Stimulated activated CD4-positive, alpha-beta T cell treated with anti-CD3 and anti-CD28 coated beads, Interleukin-1b, Interleukin-23, amount 100 ng/mL, for 1 hour (primary cell): ENCODE measurements at places on chromosomes 13 and 19.

DNA sequence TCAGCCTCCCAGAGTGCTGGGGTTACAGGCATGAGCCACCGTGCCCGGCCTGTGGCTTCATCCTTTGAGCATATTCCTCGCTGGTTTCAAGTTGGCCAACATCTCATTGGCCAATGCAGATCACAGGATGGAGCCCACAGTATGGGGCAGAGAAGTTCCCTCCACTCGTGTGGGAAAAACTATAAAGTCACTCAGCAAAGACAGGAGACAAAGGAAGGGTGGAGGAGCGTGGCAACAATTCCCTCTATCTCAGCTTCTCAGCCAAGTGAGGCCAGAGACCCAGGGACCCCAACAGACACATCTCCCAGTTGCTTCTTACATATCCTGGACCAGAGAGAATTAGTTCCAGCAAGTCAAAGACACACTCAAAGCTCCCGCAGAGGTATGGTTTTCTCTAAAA is 184.6 kb upstream of the SOX1 start:
- DNase-seq: no peak

DNA sequence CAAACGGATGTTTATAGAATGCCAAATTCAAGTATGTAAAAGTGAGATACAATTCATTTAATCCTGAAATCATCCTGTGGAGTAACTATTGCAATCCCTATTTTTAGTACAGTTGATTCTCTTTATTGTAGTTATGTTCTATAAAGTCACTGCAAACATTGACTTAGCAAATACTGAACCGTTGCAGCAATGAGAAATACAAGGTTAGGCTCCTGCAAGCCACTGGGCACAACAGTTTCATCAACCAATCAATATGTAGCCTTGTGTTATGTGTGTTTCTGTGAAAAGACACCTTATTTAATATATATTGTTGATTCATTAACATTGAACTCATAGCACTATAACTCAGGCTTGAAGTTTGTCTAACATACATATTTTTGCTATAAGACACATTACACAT is 174.4 kb downstream of the DCT start:
- DNase-seq: no peak

DNA sequence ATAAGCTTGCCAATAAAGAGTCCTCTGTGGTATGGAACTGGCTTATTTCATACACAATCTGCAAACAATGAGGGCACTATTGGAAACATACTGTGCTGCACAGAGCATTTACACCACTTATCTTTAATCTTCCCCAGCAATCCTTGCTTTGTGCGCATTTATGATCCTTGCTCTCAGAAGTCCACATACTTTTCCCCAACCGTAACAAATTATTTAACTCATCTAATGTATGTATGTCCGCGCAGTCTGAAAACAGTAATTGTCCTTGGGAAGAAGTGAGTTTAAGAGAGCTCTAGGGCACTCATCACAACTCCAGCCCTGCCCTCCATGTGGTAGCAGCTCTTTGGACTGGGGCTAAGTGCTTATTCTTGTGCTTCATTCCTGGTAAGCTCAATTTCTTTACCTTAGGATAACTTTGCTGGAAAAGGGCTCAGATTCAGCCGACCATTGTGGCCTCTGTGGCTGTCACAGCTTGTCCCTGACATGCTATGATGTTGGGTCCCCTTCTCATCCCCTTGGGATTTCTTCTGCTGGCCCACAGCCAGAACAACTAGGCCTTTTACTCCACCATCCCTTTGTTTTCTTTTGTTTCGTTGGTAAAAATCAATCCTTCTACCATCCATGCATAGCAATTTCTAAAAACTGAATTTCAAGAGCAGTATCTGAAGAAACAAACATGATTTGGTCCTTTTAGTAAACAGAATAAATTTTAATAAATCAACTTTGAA is 152.7 kb downstream of the TNFRSF19 start:
- no peak for DNase-seq

- no peak for DNase-seq
Measured at GRCh38 chr19:31418692-31419430, 69.6 kb upstream of the TSHZ3 start.

- no peak for DNase-seq
Measured at GRCh38 chr19:46393456-46394401, 19.6 kb downstream of the CCDC8 start.

GRCh38 chr13:35664747-35665146 is 188.3 kb upstream of the MAB21L1 start:
- DNase-seq: no peak

- DNase-seq: no peak
Measured at GRCh38 chr19:39599116-39599515, 3.2 kb upstream of the LGALS13 start.

DNA sequence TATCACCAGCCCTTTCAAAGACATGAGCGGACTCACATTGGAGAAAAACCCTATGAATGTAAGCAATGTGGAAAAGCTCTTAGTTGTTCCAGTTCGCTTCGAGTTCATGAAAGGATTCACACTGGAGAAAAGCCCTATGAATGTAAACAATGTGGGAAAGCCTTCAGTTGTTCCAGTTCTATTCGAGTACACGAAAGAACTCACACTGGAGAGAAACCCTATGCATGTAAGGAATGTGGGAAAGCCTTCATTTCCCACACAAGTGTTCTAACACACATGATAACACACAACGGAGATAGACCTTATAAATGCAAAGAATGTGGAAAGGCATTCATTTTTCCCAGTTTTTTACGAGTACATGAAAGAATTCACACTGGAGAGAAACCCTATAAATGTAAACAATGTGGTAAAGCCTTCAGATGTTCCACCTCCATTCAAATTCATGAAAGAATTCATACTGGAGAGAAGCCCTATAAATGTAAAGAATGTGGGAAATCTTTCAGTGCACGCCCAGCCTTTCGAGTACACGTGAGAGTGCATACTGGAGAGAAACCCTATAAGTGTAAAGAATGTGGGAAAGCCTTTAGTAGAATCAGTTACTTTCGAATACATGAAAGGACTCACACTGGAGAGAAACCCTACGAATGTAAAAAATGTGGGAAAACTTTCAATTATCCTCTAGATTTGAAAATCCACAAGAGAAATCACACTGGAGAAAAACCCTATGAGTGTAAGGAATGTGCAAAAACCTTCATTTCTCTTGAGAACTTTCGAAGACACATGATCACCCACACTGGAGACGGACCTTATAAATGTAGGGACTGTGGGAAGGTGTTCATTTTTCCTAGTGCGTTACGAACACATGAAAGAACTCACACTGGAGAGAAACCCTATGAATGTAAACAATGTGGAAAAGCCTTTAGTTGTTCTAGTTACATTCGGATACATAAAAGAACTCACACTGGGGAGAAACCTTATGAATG is 17.6 kb downstream of the ZNF791 start:
- DNase-seq: no peak

DNA sequence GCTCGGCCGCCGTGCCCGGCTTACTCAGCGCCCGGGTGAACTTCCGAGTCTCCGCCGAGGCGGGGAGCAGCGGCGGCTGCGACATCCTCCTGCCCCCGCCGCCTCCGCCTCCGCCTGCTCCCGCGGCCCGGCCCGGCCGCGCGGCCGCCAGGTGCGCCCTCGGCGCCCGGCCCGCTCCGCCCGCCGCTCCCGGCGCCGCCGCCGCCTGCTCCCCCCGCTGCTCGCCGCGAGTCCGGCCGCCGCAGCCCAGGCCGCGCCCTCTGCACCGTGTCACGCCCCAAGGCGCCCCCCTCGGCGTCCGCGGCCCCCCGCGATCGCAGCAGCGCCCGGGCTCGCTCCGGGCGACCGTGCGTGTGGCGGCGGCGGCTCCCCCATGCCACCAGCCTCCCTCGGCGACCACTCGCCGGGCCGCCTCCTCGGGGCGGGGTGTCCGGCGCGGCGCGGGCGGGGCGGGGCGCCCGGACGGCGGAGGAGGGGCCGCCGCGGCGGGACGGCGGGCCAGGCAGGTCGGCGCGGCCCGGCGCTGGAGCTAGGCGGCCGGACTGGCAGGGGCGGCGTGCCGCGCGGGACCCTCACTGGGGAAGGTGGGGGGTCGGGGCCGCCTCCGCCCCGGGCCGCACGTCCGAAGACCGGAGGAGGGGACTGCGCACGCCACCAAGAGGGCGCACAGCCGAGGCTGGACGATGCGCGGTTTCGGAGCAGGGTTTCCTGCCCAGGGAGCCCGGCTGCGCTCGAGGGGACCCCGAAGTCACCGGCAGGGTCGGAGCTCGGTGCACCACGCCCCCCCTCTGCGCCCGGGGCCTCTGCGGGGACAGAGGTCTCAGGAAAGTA is 108.6 kb upstream of the DOCK9 start:
- DNase-seq: peak; percentile 38

GRCh38 chr19:29779921-29780320 is 31.9 kb upstream of the CCNE1 start:
- no peak for DNase-seq

DNA sequence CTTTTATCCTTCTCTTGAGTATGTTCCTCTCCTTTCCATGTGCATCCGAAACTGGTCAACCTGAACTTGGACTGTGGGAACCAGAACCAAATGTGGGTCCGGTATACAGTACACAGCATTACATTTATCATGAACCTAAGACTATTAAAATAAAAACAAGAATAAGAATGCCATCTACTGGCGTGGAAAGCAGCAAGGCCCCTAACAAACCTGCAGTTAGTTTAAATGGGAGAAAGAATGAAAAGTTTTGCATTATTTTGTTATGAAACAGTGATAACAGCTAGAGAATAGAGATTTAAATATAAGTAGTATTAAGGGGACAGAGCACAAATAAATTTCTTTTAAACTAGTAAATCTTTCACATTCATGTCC is 159.5 kb downstream of the RBM26 start:
- DNase-seq: no peak

GRCh38 chr19:40716031-40716481 is 630 bp downstream of the COQ8B start:
- peak; percentile 46 for DNase-seq

DNA sequence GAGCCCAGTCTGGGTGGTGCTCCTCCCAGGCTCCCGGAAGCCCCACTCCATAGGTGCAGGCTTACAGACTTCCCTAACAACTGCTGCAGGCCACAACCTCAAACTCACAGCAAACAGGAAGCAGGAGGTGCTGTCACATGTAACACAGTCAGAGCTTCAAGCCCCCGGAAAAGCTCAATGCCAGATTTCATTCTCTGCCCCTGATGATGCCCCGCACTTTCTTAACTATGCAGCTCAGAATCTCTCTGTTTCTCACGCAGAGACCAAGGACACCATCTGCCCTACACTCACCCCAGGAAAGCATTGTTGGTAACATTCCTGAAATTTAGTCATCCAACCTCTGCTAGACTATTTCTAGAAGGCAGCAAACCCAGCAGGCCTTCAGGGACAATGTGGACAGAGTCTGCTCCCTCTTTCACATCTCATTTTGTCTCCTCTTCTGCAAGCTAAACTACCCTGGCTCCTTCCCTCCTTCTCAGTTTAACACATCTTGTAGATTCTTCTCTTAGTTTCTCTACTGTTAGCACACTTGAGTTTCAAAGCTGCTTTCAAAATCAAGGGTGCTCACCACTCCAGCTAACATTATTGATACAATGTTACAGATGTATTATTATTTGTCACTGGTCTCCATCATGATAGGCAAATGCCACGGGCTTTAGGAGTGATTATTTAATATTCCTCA is 162.5 kb downstream of the KCTD12 start:
- no peak for DNase-seq

DNA sequence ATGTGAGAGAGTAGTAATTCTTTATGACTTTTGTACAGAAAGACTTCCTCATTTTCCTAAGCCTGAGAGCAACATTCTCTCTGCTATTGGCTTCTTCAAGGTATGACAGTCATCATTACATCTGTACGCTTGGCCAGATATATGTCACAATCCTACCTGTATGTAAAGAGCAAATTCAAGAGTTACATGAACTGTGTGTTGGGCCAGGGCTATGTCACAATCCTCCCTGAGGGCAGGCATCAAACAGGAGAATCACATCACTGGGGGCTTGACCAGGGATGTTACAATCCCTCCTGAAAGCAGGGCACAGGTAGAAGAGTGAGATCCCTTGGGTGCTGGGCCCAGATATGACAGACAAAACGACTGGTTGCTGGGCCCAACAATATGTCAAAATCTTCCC is 9.8 kb upstream of the ZNF724 start:
- no peak for DNase-seq

GRCh38 chr19:10979951-10980381 is 19.1 kb downstream of the SMARCA4 start:
- no peak for DNase-seq

GRCh38 chr19:5192568-5192967 is 148.0 kb downstream of the PTPRS start:
- DNase-seq: no peak

DNA sequence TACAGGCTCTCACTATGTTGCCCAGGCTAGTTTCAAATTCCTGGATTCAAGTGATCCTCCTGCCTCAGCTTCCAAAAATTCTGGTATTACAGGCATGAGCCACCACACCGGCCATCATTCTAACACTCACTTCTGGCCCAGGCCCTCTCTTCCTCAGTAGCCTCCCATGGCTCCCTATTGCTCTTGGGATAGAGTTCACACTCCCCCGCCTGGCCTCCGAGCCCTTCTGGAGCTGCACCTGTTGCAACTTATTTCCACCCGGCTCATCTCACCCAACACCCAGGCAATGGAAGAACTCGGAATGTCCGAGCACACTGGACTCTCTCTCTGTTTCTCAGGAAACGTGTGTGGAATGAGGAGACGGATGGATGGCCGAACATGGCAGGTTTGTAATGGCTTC is 9.0 kb upstream of the SBK3 start:
- DNase-seq: no peak

- no peak for DNase-seq
Measured at GRCh38 chr13:74452881-74453280, 318.7 kb upstream of the KLF12 start.

DNA sequence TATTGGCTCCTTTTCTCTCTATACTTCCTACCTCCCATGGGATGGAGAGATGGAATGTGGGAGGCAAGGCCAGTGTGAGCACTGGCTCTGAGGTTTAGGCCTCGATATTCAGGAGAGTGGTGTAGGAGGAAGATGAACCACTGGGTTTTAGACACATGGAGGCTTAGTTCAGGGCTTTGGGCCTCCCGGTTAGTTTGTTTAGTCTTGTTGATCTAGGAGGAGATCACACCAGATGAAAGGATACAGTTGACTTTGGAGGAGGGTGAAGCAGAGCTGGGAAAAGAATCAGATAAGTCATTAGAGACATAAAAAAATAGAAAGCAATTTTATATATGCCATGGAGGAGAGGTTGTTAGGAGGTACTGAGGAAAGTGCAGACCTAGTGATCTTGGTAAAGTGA is 30.9 kb downstream of the RNASEH2B start:
- no peak for DNase-seq

DNA sequence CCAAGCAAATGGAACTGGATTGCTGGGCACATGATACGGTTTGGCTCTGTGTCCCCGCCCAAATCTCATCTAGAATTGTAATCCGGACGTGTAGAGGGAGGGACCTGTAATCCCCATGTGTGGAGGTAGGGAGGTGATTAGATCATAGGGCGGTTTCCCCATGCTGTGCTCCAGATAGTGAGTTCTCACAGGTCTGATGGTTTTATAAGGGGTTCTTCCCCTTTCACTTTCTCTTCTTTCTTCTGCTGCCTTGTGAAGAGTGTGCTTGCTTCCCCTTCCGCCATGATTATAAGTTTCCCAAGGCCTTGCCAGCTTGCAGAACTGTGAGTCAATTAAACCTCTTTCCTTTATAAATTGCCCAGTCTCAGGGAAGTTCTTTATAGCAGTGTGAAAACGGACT is 32.6 kb upstream of the MTIF3 start:
- no peak for DNase-seq

- DNase-seq: no peak
Measured at GRCh38 chr19:29366757-29367156, 153.8 kb upstream of the UQCRFS1 start.
